ENCODE measurements at places on chromosomes 11 and 22. TPM values are rescaled to one million over a fixed set of nuclear protein-coding genes. Genes with fewer than 3 reads are reported as not detected.

Gene CHST1
- under 0.01 TPM for total RNA-seq

Gene C11orf97
- not detected for total RNA-seq

Gene TP53I11
- 19.5 TPM for total RNA-seq

Gene BCO2
- 1.0 TPM for total RNA-seq
